ENCODE measurements at places on chromosomes 5 and 9. TPM values are rescaled to one million over a fixed set of nuclear protein-coding genes. Genes with fewer than 3 reads are reported as not detected.

HINT1 gene
- 160 TPM for total RNA-seq

CD74 gene
- 0.22 TPM for total RNA-seq

SETX gene
- total RNA-seq: 78.5 TPM

HTR1A gene
- not detected for total RNA-seq

SH3GL2 gene
- 0.50 TPM for total RNA-seq

IL13 gene
- total RNA-seq: not detected

GABRA6 gene
- not detected for total RNA-seq

MTAP gene
- 39.6 TPM for total RNA-seq

PCDHGA7 gene
- 4.0 TPM for total RNA-seq

CDH12 gene
- total RNA-seq: not detected

LRSAM1 gene
- total RNA-seq: 13.5 TPM

PRR16 gene
- total RNA-seq: 5.9 TPM

LHX2 gene
- total RNA-seq: not detected

SPATA31C1 gene
- total RNA-seq: not detected

OR13F1 gene
- not detected for total RNA-seq

GPR150 gene
- 0.33 TPM for total RNA-seq

PRDM9 gene
- total RNA-seq: not detected

CSF1R gene
- 0.25 TPM for total RNA-seq

ENG gene
- total RNA-seq: 7.1 TPM

NEURL1B gene
- 11.4 TPM for total RNA-seq

SET gene
- total RNA-seq: 611 TPM

DAB2IP gene
- total RNA-seq: 14.4 TPM

CYSRT1 gene
- 0.55 TPM for total RNA-seq

NOXA1 gene
- 1.00 TPM for total RNA-seq

PAPPA gene
- total RNA-seq: 23.5 TPM

ARHGEF37 gene
- total RNA-seq: 1.5 TPM

PCSK1 gene
- total RNA-seq: 0.89 TPM

ABLIM3 gene
- 19.6 TPM for total RNA-seq

TRMT10B gene
- total RNA-seq: 4.2 TPM

TRIP13 gene
- total RNA-seq: 86.3 TPM

NR4A3 gene
- total RNA-seq: 0.25 TPM

ITGA2 gene
- total RNA-seq: 40.7 TPM

MAPK9 gene
- total RNA-seq: 35.4 TPM

TLX3 gene
- not detected for total RNA-seq

MOB3B gene
- 0.12 TPM for total RNA-seq

DCP2 gene
- total RNA-seq: 26.6 TPM

Data from uterine smooth muscle cell (primary cell).